ENCODE measurements at places on chromosomes 1 and 21.

DNA sequence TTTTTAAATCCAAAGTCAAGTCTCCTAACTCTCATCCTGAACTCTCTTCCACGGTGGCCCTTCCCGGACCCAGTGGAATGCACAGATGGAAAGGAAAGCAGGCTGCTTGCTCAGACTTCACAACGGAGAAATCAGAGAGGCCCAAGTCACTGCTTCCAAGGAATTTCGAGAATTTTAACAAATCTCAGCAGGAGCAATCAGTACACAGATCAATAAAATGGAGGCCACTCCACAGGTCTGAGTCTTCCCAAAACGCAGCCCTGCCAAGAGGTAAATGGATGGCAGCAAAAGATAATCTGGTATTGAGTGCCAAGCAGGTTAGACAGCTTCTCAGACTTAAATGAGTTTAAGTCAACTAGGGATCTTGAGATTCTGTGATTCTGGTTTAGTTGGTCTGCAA is 81.1 kb upstream of the TIAM1 start:
- no peaks in the 10 kb centered on the region for H3K36me3 ChIP-seq
- DNase-seq, result no peak
- H3K4me3 ChIP-seq, result no peak overlapping the region
- no peaks in the 10 kb centered on the region for H3K4me1 ChIP-seq
- no peaks in the 10 kb centered on the region for H3K27me3 ChIP-seq
- no peak overlapping the region for H3K27ac ChIP-seq

- no peaks in the 10 kb centered on the region for H3K27me3 ChIP-seq
Observed at GRCh38 chr21:34260277-34261008, 103.4 kb upstream of the KCNE2 start.

DNA sequence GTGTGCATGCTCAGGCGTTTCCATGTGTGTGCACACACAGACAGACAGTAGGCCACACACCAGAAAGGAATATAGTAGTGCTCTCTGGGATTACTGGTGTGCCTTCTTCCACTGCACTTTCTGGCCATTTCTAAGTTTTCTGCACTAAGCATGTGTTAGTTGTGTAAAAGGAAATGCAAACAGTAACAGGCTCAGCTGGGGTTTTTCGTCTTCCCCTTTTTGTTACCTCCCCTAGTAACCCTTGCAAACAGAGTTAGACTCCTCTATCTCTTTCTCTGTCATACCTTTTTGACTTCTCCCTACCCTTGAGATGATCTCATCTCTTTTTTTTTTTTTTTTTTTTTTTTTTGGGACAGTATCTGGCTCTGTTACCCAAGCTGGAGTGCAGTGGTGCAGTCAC is 196.3 kb downstream of the SDCCAG8 start:
- no peak for DNase-seq
- no peak overlapping the region for H3K4me3 ChIP-seq
- H3K36me3 ChIP-seq, result peaks cover 7% of the 10 kb centered on the region
- no peaks in the 10 kb centered on the region for H3K27me3 ChIP-seq
- peaks cover 7% of the 10 kb centered on the region for H3K4me1 ChIP-seq

DNA sequence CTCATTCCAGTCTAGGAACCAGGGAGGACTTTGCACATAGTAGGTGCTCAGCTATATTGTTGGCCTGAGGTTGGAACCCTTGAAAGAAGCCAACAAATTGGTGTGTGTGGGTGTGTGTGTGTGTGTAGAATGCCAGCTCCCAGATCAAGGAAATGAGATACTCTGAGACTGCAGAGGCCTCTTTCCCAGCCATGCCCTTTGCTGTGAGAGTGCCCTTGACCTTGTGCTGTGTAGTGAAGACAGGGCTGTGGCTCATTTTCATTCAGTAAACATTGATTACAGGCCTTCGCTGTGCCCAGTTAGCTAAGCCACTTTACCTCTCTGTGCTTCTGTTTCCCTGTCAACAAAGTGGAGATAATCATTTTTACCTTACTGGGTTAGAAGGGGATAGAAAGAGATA is 3.2 kb downstream of the CYP4B1 start:
- H3K4me3 ChIP-seq, result peak overlapping the region; percentile 51
- H3K27ac ChIP-seq, result peak overlapping the region; percentile 86
- H3K4me1 ChIP-seq, result peaks cover 41% of the 10 kb centered on the region
- no peaks in the 10 kb centered on the region for H3K27me3 ChIP-seq

DNA sequence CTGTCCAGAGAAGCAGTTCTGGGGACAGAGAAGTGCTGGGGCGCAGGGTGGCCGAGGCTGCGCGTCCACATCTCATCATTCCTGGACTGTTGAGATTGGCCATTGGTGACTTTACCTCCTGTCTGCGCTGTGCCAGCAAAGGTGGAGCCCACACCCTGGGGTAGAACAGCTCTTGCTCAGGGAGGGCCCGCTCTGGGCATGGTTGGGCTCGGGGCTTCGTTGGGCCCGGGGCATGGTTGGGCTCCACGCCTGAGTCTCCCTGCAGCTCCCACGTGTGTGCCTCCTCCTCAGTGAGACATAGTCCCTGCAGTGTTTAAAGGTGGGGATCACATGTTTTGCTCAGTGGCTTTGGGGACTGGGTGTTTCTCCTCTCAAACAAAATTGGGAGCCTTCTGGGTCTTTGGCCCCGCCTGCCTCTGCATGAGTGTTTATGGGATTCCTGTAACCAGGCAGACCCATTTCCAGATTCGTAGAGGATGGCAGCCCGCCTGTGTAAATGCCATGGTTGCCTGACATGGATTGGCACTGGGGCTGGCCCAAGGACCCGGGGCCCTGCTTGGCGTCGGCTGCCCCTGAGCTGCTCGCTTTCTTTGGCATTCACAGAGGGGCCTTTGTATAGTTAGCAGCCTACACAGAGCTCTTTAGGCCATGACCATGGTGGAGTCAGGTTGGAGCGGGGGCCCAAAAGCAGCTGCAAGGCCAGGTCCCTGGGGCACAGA is 104.6 kb downstream of the TLR5 start:
- no peak for DNase-seq
- no peaks in the 10 kb centered on the region for H3K36me3 ChIP-seq
- no peaks in the 10 kb centered on the region for H3K27me3 ChIP-seq
- H3K27ac ChIP-seq, result no peak overlapping the region

DNA sequence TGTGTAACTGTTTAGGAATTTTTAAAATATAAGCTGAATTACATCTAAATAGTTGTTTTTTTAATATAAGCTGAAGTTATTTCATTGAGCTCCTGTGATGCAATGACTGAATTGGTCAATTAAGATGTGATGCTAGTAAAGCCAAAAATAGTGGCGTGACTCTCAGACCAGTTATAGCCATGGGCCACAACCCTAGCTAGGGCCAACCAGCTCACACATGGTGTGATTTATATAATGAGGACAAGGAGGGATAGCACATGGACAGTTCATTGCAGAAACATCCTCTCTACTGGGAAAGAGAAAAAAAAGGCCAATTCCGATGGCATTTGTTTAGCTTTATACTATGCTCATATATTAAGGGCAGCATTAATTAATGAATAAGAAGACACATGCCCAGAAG is 119.3 kb upstream of the PROX1 start:
- no peak overlapping the region for H3K4me3 ChIP-seq
- DNase-seq, result no peak
- H3K27ac ChIP-seq, result no peak overlapping the region
- no peaks in the 10 kb centered on the region for H3K27me3 ChIP-seq
- H3K4me1 ChIP-seq, result no peaks in the 10 kb centered on the region
- no peaks in the 10 kb centered on the region for H3K36me3 ChIP-seq

DNA sequence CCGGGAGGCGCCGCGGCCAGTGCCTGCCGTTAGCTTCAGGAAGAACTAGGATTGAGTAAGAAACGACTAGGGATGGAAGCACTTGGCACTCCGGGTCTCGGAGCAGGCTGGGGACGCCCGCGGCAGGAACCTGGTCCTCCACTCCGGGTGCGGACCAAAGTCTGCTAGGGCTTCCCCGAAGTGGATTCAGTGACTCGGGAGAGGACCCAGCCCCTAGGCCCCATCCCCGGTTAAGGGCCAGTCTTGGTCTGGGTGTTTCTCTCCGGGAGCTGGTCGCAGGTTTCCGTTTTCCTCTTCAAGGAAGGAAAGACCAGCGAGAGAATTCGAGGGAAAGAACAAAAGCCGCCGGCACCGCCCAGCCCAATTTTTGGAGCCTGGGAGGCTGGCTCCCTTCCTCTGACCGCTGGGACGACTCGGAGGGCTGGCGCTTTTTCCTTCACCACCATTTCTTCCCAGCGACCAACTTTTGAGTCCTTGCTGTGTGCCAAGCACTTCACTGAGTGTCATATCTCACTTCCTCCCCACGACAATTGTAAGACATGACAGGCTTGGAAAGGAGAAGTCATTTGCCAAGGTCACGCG is 16.8 kb upstream of the STMN1 start:
- H3K36me3 ChIP-seq, result no peaks in the 10 kb centered on the region
- H3K27me3 ChIP-seq, result no peaks in the 10 kb centered on the region
- peak; percentile 78 for DNase-seq
- peak overlapping the region; percentile 56 for H3K4me3 ChIP-seq

- peaks cover 50% of the 10 kb centered on the region for H3K27me3 ChIP-seq
- no peak overlapping the region for H3K27ac ChIP-seq
- no peak overlapping the region for H3K4me3 ChIP-seq
Observed at GRCh38 chr1:92488832-92489231, 2.1 kb upstream of the GFI1 start.

DNA sequence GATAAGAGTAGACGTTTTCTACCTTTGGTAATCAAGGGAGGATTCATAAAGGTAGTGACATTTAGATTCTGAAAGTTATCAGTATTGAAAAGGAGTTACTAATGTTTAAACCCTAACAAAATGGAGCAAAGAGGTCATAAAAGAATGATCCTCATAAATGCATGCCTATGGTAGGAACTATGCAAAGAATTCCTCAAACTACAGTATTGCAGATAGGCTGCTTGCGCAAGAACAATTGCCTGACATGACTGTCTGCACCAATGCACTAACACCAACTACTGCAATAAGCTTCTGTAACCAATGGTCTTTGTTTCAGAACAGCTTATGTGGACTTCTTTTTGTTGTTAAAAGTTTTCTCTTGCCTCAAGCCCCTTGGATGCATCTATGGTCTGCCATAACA is 597.3 kb upstream of the ADGRL4 start:
- DNase-seq, result no peak
- H3K4me1 ChIP-seq, result no peaks in the 10 kb centered on the region
- no peak overlapping the region for H3K4me3 ChIP-seq
- H3K36me3 ChIP-seq, result no peaks in the 10 kb centered on the region
- H3K27ac ChIP-seq, result no peak overlapping the region

GRCh38 chr1:157732755-157733154 is 32.2 kb upstream of the FCRL3 start:
- H3K36me3 ChIP-seq, result no peaks in the 10 kb centered on the region
- H3K27ac ChIP-seq, result no peak overlapping the region
- H3K4me3 ChIP-seq, result no peak overlapping the region
- no peaks in the 10 kb centered on the region for H3K27me3 ChIP-seq
